Effector CD4-positive, alpha-beta T cell (primary cell): ENCODE measurements at places on chromosomes 11 and 22.
A peak's percentile ranks its signal among the peaks of the same experiment; 100 is the strongest.

GRCh38 chr11:62438641-62439040, 19.8 kb downstream of the SCGB1A1 start:
- no peak for DNase-seq

DNA sequence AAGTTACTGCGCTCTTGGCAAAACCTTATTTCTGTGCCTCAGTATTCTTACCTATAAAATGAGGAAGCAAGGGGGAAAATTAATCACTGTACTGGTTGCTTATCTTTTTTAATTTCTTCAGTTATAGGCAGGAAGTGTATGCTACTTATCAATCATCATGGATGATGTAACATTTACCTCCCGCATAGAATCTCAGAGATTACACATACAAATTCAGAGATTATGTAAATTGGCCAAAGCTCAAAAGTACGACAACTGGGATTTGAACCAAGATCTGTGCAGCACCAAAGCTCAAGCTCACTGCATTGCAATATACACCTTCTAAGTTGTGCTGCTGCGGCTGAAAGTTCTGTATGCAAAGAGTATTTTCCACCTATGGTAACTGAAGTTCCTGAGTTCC, 83.0 kb downstream of the PDHX start:
- DNase-seq: no peak

DNA sequence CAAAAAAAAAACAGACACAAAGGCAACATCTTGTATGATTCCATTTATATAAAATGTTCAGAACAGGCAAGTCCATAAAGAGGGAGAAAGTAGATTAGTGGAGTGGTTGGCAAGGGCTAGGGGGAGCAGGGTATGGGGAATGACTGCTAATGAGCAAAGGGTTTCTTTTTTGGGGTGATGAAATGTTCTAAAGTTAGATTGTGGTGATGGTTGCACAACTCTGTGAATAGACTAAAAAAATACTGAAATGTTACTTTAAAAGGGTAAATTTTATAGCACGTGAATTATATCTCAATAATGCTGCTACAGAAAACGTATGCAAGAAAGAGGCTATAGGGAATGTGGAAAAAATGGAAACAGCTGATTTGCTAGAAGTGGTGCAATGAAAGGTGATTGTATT, 155.1 kb downstream of the TENM4 start:
- no peak for DNase-seq

GRCh38 chr11:14414470-14415461, 55.8 kb upstream of the RRAS2 start:
- DNase-seq: peak; percentile 47

DNA sequence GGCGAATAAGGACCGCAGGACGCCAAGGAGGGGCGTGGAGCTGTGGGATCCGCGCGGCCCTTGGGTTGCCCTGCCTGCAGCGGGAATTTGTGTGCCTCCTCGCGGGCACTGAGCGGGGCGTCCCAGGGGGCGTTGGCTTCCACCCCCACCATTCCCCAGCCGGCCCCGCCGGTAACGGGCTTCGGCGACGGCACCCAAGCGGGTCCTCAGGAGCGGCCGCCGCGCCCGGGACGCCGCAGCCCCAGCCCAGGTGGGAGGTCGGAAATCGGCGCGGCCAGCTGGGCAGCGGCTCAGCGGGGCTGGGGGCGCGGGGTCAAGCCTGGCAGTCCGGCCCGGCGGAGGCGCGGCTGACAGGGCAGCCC, 320 bp downstream of the CLTCL1 start:
- DNase-seq: peak; percentile 10

DNA sequence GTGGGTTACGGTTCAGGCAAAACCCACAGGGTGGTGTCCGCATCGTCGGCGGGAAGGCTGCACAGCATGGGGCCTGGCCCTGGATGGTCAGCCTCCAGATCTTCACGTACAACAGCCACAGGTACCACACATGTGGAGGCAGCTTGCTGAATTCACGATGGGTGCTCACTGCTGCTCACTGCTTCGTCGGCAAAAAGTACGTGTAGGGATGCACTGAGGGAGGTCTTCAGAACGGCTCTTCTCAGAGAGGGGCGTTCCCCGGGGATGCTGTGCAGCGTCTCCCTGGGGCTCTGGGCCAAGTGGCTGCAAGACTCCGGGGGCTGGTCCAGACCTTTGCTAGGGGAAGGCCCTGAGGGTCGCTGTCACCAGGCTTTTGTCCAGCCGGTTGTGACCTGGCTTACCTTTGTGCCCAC, 1.3 kb downstream of the ACR start:
- no peak for DNase-seq

DNA sequence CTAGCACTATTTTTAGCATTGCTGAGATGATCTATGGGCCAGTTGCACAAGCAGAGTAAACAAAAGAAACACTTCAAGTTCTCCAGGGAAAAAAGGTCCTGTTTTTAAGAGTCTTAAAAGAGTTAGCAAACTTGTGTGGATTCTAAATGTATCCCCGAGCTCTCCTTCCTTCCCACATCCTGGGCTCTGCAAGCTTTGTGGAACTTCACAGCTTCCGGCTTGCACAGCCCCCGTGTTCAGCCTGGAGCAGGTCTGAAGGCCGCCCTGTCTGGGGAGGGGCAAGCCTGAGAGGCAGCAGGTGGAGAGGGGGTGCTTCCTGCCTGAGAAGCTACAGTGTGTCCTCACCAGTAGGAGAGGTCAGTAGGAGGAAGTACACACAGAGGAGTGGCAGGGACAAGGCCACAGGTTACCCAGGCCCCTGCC, 35.1 kb upstream of the SUSD2 start:
- no peak for DNase-seq

DNA sequence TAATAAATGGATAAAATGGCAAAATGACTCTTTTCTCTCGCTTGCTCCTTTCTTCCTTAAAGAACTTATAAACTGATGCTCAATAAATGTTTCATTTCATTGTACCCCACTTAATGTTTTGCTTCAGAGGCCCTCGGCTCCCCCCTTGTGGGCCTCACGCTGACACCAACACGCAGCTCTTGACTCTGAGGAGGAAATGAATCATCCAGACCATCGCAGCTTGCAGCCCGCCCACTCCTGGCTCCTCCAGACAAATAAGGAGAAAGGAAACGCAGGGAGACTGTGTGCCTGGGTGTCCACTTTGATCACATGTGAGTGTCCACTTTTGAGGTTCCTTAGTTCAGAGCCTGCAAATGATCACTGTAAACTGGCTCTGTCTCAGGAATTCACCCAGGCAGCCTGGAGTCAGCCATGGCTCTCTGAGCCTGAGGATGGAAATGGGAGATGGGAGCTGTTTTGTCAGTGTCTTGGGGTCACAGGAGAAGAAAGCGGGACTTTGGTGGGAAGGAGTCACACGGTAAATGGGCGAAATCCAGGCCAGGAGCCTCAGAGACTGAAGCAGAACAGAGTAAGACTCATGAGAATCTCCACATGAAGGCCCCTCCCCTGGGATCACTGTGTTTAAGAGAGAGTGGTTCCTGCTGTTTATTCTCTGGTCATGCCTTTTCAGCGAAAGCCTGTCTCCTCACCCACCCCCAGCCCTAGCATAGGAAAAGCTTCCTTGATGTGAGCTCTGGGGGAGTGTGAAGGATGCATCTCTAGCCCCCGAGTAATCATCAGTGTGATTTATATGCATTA, 96.5 kb downstream of the CWC15 start:
- DNase-seq: no peak

DNA sequence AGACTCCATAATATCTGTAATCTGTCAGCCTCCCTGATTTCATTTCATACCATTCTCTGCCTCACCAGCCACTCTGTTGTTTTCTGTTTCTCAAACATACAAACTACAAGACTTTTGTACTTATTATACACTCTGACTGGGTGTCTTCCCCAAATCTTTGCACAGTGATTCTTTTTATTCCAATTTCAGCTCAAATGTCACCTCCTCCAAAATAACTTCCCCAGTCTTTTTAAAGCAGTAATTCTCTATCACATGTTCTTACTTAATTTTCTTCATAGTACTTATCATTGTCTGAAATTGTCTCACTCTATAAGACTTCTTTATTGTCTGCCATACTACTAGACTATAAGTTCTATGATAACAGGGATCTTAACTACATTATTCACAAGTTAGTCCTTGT, 19.6 kb downstream of the SOX6 start:
- no peak for DNase-seq

GRCh38 chr11:122897606-122898210, 15.1 kb downstream of the JHY start:
- no peak for DNase-seq

GRCh38 chr11:14075118-14076078, 112.9 kb downstream of the SPON1 start:
- peak; percentile 38 for DNase-seq

- DNase-seq: no peak
Observed at GRCh38 chr11:67646535-67647336, 3.8 kb downstream of the ACY3 start.

GRCh38 chr11:111851636-111852035, 19.7 kb downstream of the ALG9 start:
- no peak for DNase-seq

DNA sequence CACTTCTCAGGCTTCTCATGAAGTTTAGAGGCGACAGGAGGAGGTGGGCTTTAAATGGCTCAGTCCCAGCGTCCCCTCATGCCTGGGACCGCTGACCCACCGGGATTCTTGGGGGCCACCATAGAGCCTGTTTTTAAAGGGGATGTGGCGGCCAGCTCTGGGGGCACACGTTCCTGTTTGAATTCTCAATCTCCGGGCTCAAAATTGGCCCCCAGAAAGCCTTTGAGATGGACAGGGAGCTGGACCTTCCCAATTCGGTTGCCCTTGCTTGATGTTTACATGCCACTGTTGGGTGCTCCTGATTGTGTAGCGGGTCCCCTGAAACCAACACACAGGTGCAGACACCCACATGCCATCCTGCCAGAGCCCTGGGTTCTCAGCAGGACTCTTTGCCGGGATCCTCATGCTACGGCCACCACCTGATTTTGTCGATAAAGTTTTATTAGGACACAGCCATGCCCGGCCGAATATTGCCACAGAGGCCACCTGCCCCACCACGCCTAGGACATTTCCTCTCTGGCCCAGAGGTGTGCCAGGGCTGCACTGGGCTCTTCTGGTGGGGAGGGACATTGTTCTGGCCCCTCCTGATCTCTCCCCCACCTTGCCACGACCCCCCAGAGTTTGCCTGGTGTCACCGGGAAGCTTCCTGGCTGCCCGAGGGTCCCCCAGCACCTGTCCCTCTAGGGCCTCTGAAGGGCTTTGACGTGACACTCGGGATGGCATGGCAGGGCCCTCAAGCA, 71.6 kb downstream of the KCNQ1 start:
- no peak for DNase-seq

DNA sequence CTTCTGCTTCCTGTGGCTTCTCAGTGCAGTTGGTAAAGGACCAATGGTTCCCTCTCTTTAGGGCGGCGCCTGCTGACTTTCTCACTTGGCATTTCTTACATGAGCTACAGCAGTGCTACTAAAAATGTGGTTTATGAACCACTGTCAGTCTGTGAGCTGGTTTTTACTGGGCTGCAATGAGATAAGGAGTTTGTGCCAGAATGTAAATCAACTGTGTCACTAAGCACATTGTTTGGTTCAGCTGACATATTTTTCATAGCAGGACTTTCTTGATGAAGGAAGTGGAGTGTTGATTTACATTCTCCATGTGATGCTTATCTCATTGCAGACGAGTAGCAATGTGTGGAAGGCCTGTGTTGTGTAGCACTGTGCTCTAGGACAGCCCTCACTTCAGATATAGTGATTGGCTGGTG, 463.3 kb downstream of the SOX6 start:
- DNase-seq: no peak

DNA sequence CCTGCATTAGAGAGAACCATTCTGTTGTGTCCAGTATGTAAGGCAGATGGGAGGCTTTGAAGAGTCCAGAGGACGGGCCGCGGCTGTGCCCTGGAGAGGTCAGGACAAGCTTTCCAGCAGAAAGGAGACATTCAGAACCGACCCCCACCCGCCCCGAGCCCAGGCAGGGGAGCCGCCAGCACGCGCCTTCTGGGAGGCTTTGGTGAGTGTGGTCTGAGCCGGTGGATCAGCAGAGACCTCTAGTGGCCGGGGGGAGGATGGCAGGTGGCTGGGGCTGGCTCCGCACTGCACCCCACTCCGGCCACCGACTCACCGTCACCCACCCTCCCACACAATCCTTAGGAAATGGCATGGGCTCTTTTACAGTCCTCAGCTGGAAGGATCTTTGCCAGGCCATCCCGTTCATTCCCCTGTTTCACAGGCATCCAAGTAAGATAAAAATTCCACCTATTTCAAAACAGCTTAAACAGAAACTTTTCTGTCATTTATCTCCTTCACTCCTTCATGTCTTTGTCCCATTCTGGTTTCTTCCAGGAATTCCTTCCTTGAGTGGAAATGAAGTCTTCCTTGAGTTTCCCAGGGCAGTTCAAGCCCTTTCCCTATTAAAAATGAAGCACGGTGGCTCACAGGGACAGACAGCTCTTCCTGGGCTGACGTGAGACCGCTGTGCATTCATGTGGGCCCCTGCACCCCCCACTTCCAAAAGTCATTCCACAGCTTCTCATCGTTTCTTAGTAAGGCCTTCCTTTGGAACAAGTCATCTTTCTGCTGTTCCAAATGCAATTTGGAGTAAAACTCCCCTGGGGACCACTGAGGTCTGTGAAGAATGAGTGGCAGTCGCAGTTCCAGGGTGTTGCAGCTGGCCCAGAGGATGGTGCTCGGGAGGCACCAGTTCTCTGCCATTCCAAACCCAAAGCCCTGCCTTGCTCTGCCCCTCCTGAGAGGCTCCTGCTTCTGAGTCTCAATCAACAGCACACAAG, 91.0 kb downstream of the FEZ1 start:
- peak; percentile 50 for DNase-seq

- DNase-seq: no peak
Observed at GRCh38 chr22:20576445-20576816, 69.0 kb downstream of the MED15 start.

DNA sequence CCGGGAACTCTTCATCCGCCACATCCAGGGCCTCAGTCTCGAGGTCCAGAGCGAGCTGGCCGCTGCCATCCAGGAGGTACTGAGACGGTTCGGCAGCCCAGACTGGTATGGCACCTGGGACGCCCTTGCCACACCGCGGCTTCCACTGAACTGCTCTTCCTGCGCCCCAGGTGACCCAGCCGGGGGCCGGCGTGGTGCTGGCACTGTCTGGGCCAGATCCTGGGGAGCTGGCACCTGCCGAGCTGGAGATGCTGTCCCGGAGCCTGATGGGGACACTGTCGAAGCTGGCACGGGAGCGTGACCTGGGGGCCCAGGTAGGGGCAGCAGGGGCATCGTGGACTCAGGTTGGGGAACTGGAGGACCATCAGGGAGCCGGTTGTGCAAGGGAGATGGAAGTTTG, 1.4 kb downstream of the CCDC88B start:
- no peak for DNase-seq

DNA sequence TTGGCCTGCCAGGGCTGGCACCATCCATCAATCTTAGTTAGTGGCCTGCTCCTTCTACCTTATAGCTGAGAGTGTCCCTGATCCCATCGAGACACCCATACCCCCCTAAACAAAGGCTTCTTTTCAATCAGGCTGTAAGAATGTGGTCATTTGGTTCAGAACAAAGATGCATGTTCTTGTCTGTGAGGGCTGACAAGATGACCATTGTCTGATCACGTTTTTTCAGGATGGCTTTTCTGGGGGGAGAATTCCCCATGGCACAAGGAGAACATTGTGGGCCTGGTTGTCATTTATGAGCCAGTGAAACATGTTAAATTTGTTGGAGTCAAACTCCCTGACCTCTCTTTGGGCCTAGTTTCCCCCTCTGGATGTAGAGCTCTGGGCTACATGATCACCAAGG, 160.4 kb downstream of the INSC start:
- no peak for DNase-seq

GRCh38 chr11:27660171-27660570, 40.1 kb downstream of the BDNF start:
- DNase-seq: no peak

- DNase-seq: no peak
Observed at GRCh38 chr22:23452231-23453010, 127.7 kb downstream of the IGLL1 start.
